ENCODE measurements at places on chromosomes 16 and 17.

GRCh38 chr16:75789237-75789636 lies 62.9 kb upstream of the CPHXL start:
- DNase-seq = peak; percentile 70

GRCh38 chr17:45031231-45032173 lies 19.9 kb downstream of the DCAKD start:
- DNase-seq = no peak

GRCh38 chr16:58125781-58126335 lies 3.3 kb downstream of the CFAP20 start:
- DNase-seq = peak; percentile 17

DNA sequence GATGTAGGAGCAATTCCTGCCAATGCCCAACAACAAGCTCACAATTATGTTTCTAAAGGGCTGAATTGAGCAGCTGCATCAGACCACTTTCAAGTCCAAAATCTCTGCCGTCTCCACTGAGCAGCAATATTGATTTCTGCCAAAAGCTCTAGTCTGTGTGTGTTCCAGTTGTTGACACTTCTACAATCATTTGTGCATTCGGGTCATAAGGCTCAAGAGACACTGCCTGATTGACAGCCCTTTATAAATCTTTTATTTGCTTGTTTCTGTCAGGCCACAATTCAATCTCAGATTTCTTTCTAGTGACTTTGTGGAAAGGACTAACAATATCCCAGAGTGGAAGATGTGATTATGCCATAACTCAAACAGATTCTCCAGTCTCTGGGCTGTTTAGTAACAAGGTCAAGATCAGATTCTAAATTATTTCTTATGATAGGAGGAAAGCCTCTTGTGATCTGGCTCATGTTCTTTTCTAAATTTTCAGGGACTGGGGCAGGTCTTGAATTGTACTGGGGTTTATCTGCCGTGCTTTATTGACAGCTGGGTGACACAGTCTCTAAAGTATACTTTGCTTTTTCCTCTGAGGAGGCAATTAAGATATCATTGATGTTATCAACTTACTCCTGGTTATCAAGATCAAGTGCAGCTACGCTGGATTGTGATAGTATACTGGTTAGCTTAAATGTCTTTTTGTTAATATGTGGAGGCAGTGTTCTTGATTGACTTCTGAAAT lies 377.1 kb downstream of the CNTNAP4 start:
- DNase-seq = no peak

- DNase-seq = peak; percentile 73
Observed at GRCh38 chr17:75487351-75488070, 27.8 kb downstream of the CASKIN2 start.

GRCh38 chr17:40850293-40850972 lies 16.6 kb downstream of the KRT12 start:
- no peak for DNase-seq

GRCh38 chr17:67063141-67063540 lies 18.8 kb downstream of the CACNG1 start:
- DNase-seq = no peak
